ENCODE measurements at places on chromosomes 6 and 20.

- no peak for DNase-seq
Observed at GRCh38 chr6:116461932-116462885, 1.0 kb downstream of the CALHM6 start.

GRCh38 chr6:132780770-132781371, 17.6 kb downstream of the SLC18B1 start:
- DNase-seq: no peak

DNA sequence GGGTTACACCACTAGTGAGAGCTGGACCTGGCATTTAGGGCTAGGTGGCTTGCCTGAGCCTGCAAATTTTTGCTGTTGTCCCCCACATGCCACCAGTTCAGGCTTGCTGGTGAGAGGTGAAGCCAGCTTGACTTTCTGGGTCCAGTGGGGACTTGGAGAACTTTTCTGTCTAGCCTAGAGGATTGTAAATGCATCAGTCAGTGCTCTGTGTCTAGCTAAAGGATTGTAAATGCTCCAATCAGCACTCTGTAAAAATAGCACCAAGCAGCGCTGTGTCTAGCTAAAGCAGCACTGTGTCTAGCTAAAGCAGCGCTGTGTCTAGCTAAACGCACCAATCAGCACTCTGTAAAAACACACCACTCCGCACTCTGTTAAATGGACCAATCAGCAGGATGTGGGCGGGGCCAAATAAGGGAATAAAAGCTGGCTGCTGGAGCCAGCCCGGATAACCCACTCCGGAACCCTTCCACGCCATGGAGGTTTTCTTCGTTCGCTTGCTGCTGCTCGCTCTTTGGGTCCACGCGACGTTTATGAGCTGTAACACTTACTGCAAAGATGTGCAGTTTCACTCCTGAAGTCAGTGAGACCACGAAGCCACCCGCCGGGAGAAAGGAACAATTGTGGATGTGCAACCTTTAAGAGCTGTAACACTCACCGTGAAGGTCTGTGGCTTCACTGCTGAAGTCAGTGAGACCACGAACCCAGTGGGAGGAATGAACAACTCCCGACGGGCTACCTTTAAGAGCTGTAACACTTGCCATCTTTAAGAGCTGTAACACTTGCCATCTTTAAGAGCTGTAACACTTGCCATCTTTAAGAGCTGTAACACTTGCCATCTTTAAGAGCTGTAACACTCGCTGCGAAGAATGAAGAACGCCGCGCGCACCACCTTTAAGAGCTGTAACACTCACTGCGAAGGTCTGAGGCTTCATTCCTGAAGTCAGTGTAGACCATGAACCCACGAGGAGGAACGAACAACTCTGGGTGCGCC, 27.3 kb downstream of the GMPR start:
- DNase-seq: no peak

DNA sequence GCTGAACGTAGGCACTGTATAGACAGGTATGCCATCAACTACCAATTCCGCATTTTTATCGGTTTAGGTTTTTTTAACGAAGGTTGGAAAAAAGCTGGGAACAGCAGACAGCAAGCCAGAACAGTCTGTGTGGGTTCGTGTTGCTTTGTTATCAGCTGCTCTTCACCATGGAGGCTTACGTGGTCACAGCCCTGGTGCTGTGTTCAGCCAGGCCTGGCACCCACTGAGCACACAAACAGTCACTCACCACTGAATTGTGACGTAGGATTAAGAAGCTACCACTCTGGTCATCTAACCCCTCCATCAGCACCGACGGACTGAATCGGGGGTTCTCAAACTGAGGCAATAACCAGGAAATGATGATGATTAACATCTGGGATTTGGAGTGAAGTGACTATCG, 13.2 kb downstream of the FAM210B start:
- DNase-seq: no peak

GRCh38 chr6:149227796-149228195, 89.7 kb upstream of the TAB2 start:
- DNase-seq: no peak

GRCh38 chr20:23446505-23446904, 6.2 kb downstream of the CST11 start:
- DNase-seq: no peak

DNA sequence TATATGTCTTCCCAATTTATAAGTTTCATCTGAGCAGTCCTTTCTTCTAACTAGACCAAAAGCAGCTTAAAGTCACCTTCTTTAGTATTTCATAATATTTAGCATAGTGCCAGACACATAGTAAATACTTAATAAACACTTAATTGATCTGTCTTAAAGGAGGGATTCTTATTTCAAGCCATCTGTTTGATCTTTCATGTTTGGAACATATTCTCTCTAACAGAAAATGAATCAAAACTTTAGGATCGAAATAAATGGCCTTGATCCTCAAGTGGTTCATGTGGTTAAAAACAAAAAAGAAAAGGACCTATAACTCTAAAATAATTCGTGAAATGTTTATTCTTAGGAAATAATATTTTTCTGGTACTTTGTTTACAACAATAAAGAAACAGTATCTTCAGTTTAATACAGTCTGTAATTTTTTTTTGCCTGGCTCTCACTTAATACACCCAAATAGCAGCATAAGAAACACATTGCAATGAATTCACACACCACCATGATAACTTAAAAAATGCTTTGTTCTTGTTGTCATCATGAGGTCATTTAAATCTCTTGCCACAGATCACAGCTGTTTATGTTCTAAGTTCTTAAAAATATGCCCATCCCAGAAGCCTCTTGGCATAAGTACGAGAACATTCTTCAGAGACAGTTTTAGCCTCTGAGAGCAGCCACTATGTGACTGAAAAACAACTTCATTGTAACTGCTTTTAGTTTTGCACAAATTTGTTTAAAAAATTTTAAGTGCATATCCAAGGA, 48.1 kb downstream of the ESF1 start:
- DNase-seq: no peak

DNA sequence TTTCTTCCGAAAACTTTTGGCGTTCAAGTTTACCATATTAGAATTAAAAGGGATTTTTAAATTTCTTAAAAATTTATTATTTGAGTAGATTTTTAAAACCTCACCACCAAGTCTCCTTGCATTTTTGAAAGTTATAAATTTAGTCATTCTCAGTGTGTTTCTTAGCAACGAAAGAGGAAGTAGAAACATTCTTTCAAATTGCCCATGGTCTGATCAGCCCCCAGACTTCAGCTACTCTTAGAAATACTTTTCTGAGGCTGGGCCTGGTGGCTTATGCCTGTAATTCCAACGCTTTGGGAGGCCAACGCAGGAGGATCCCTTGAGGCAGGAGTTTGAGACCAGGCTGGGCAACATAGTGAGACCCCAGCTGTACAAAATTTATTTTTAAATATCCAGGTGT, 15.1 kb upstream of the RTF2 start:
- DNase-seq: no peak

GRCh38 chr6:3209114-3210023, 18.1 kb downstream of the TUBB2B start:
- DNase-seq: no peak

DNA sequence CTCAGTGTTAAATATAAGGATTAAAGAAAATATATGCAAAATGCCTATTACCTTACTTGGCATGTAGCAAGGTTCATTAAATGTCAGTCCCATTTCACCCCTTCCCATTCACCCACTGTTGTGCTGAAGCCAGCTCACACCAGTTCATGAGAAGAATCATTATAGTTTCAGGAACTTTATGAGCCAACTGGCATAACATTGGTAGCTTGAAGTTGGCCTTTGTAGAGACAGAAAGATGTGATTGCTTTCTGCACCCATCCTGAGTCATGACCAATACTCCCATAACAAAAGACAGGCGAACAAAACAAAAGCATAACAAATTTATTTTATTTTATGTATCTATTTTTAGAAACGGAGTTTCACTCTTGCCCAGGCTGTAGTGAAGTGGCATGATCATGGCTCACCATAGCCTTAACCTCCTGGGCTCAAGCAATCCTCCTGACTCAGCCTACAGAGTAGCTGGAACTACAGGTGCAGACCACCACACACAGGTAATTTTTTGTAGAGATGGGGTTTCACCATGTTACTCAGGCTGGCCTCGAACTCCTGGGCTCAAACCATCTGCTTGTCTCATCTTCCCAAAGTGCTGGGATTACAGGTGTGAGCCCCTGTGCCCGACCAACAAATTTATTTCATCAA, 17.6 kb upstream of the IER3 start:
- DNase-seq: no peak

- no peak for DNase-seq
Observed at GRCh38 chr6:105790635-105791034, 295.5 kb upstream of the PRDM1 start.

DNA sequence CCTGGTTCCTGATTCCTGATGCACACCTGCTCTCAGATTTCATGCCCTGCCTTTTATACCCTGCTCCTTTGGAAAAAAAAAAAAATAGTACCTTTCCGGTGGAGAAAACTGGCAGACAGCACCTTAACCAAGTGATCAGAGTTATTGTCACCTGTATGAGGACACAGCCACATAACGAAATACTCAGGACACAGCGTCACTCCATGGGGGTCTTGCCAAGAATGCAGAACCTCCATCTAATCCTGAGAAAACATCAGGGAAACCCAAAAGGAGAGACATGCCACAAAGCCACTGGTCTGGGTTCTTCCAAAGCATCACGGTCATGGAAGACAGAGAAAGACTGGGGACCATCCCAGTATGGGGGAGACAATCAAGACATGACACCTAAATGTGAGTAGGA, 29.1 kb downstream of the BFSP1 start:
- DNase-seq: no peak

DNA sequence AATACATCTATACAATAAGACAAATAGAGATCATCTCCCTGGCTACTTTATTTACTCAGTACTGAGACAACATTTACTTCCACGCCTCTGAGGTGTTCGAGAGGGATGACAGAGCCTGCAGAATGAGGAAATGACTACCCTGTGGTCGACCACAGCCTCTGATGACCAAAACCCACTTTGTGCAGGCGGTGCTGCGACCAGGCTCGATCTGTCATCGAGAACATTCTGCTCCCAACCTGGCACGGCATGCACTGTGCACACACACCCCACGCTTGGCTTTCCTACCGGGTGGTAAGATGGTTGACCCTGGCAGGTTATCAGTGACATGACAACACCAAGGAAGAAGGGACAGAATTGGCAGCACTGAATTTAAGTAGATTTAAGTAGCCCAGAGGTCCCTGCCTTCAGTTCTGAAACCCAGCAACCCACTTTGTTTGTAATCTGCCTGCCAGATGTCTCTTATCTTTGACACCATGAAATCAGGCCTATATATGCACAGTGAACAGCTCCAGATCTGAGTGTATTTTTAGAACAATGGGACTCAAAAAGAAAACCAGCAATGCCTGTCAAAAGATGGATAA, 42.6 kb downstream of the TTI1 start:
- DNase-seq: peak; percentile 27

DNA sequence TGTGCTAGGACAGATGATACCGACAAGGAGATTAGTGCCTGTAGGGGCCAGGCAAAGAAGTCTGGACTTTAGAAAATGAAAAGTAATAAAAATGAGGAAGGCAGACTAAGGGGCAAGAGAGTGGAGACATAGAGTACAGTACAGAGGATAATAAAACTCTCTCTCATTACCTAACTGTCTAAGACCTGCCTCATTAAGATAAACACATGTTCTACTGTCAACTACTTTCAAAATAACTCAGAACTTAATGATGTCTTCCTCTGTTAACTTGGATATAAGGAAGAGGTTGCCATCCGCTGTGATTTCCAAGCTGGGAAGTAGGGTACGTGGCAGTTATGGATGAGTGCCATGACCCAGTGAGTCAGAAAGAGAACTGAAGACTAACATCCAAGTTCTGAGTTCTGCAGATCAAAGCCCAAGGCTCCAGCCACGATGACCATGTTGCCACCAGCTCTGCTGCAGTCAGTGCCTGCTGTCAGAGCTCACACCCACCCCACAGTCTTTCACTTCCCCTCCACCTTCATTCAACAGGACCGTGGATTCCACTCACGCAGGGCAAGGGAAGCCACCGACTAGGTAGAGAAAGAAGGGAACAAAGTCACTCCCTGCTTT, 81.8 kb downstream of the KIF16B start:
- no peak for DNase-seq

GRCh38 chr6:169654598-169655391, 47.0 kb downstream of the WDR27 start:
- peak; percentile 15 for DNase-seq

DNA sequence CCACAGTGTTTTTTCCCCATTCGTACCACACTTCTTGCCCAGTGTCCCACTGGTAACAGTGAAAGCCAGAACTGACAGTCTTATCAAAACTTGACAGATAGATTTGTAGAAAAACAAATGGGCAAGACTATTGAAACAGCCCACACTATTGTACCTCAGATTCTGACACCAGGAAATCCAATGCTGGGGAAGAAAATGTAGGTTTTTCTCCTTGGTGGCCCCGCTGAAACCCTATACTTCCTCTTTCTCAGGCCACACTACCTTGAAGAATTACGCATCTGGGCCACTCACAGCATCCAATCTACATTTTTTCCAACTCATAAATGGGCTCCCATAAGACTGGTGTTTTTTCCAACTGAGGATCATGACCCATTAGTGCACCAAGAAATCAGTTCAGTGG, 90.9 kb upstream of the HDDC2 start:
- no peak for DNase-seq

DNA sequence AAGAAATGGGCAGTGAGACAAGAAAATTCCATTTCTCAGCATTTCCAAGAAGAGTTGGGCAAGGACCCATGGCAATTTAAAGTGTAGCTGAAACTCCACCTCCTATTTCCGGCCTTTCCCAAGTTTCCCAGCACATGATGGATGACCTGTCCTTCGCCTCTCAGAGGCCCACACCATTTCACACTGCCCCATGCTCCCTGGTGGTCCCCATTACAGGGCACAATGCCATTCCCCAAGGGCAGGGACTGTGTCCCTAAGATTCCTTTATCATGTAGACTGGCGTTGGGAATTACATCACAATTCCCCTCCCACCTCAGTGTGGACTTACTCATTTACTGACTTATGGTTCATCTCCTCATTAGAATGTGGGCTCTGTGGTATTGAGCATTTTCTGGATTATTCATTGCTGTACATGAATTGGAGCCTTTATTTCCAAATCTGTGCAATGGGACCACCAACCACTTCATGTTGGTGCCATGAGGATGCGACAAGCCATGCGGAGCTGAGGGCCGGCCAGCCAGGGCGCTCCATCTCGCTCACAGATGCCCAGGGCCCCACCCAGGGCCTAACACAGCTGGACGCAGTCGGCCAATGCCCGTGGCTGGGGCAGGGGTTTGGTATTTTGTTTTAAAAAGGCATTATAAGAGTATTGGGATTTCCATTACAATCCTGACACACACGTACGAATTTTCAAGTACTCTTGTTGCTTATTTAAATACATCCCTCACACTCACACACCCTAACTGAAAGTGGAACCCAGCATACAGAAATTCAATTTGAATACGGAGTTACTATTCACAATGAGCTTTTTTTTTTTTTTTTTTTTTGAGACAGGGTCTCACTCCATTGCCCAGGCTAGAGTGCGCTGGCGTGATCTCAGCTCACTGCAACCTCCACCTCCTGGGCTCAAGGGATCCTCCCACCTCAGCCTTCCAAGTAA, 5.4 kb downstream of the ACSS1 start:
- DNase-seq: no peak

DNA sequence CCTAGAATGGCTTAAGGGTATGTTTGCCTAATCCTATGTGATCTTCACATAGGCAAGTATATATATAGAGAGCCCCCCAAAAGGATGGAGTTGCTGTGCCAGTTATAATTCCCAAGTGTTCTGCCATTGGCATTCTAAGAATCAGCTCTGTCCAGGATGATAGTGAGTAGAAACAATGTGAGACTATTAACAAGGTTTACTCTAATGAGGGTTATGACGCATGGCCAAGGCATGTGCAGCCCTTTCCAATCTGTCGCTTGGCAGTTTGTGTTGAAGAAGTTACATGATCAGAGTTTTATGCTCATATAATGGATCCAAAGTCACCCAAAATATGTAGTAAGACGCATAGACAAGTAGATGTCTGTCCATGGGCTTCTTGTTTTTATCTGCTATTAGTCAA, 33.6 kb downstream of the VGLL2 start:
- DNase-seq: no peak
